Activated CD4-positive, alpha-beta T cell treated with anti-CD3 and anti-CD28 coated beads for 36 hours (primary cell): ENCODE measurements at places on chromosomes 5 and 9. TPM values are rescaled to one million over a fixed set of nuclear protein-coding genes. Genes with fewer than 3 reads are reported as not detected.

THBS4 gene
- total RNA-seq: 2.1 TPM

GNG10 gene
- 14.5 TPM for total RNA-seq

DCANP1 gene
- not detected for total RNA-seq

ENHO gene
- not detected for total RNA-seq

TRPM3 gene
- not detected for total RNA-seq

OR13C8 gene
- not detected for total RNA-seq

C8G gene
- not detected for total RNA-seq
